ENCODE measurements at places on chromosomes 6 and 20.

GRCh38 chr6:83359638-83360037 lies 71.2 kb downstream of the ME1 start:
- no peak for DNase-seq

DNA sequence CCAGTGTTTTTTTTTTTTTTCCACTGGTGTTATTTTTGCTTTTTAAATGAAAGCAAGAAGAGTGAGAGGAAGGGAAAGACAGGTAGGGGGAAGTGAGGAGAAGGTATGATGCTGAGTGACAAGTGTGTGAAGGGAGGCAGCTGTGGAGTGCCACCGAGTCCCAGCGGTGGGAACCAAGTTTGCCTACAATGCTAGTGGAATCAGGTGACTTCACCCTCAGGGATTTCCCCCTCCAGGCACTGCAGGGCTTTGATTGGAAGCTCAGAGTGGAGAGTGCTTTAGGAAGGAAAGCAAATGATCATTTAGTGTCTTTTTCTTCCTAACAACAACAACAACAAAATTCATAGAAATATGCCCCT lies 120.5 kb upstream of the ENPP5 start:
- no peak for DNase-seq

DNA sequence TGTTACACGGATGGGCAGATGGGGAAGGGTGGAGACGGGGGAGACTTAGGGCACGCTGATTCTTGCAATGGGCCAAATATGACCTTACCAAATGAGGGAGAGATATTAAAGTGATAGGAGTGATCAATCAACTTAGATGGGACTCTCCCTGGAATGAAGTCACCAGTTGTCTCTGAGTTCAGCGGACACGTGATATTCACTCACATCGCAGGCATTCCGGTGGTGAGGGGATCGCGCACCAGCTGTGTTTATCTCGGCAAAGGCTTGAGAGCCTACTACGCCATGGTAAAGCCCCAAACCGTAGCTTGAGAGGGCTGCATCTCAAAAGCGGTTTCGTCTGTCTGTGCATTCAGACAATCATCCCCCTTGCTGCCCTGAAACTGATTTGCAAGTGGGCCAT lies 5.5 kb downstream of the BMP7 start:
- no peak for DNase-seq

DNA sequence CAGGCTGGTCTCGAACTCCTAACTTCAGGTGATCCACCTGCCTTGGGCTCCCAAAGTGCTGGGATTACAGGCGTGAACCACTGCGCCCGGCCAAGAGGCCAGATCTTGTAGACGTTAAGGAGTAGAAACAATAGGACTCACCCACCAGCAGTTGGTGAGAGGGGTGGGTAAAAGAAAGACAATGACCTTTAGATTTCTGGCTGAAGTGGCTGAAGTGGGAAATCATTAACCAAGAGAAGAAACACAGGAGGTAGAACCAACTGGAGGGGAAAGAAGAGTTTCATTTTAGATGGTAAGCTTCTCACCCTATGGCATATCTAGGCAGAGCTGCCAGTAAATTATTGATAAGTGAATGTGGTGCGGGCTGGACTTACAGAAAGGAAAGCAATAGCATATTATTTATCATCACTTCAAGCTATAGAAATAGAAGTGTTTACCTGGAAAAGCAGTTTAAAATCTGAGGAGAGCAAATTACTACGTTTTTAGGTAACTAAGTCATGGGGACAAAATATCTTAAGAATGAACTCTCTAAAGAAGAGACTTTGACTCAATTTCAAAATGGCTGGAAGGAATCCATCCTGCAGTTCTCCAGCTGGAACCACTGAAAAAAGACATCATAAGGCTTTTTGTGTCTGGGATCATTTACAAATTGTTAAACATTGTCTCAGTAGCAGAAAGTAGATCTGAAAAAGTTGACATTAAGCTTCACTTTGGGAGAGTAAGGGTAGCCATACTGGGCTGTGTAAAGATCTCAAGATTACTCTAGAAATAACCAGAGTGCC lies 109.6 kb downstream of the ALDH8A1 start:
- DNase-seq: no peak

DNA sequence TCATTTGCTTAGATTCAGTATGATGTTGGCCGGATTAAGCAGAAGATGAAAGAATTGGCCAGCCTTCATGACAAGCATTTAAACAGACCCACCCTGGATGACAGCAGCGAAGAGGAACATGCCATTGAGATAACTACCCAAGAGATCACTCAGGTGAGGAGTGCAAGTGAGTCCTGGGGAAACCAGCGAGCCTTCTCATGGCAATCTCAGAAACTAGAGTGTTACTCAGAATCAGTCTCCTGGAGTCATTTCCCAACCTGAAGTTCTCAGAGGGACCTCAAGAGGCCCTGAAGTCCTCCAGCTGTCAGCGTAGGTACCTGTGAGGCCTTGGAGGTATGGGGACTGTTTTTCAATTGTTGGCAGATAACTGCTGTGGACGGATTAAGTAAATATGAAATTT lies 16.9 kb downstream of the STX16 start:
- no peak for DNase-seq

- DNase-seq: peak; percentile 28
Observed at GRCh38 chr6:16168858-16169257, 40.0 kb downstream of the MYLIP start.

- DNase-seq: no peak
Observed at GRCh38 chr6:135461208-135461607, 36.3 kb downstream of the AHI1 start.

GRCh38 chr6:34067814-34068213 lies 78.1 kb downstream of the GRM4 start:
- no peak for DNase-seq

- no peak for DNase-seq
Observed at GRCh38 chr6:56024931-56025330, 149.5 kb upstream of the BMP5 start.

GRCh38 chr20:32140603-32141002 lies 31.1 kb downstream of the TM9SF4 start:
- DNase-seq: no peak

GRCh38 chr20:29689411-29690225 lies 1567.8 kb upstream of the DEFB115 start:
- no peak for DNase-seq

GRCh38 chr6:15730442-15730841 lies 67.6 kb upstream of the DTNBP1 start:
- no peak for DNase-seq

DNA sequence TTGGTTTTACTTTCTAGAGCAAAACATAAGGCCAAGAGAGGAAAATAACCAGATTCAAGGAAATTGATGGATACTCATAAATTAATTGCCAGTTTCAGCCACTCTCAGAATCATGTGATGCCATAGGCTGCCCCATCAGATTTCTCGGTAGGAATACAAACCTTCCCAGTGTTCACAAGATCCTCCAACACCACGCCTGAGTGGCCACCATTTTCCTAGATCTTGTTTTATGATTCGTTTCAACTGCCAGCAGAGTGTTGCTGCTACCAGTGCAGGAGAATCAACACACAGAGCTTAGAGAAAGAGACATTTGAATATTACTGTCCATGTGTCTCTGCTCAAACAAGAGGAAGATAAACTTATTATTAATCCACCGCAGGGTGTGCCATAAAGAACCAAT lies 434.2 kb upstream of the CDH4 start:
- no peak for DNase-seq

GRCh38 chr6:15263780-15264374 lies 18.0 kb downstream of the JARID2 start:
- DNase-seq: no peak

- DNase-seq: no peak
Observed at GRCh38 chr6:162069995-162070394, 657.6 kb downstream of the PRKN start.

GRCh38 chr6:30171677-30172471 lies 8.5 kb downstream of the TRIM15 start:
- DNase-seq: no peak

GRCh38 chr20:4563534-4563933 lies 158.2 kb upstream of the PRND start:
- DNase-seq: no peak

- DNase-seq: no peak
Observed at GRCh38 chr6:147793871-147794643, 285.6 kb downstream of the SAMD5 start.

DNA sequence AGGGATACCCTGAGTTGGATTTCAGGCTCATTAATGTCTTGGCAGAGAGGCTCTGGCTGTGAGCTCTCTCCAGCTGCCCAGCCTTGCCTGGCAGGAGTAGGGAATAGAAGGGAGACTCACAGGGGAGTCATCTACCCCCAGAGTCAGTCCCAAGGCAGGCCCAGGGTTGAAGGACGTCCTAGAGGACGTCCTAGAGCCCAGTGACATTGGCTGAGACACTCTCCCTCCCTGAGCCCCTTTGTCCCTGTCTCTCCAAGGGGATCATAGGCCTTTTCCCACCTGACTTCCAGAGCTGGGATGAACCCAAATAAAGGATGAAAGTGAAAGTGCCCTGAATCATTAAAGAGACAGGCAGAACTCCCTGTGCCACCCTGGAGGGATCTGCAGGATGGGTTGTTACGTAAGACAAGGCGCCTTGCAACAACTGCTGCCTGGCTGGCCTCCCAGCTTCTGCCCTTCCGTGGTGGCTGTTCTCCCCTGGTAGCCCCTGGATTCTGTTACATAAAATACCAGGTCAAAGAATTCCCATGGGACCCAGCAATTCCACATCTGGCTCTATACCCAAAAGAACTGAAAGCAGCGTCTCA lies 53.6 kb upstream of the SIRPA start:
- no peak for DNase-seq

DNA sequence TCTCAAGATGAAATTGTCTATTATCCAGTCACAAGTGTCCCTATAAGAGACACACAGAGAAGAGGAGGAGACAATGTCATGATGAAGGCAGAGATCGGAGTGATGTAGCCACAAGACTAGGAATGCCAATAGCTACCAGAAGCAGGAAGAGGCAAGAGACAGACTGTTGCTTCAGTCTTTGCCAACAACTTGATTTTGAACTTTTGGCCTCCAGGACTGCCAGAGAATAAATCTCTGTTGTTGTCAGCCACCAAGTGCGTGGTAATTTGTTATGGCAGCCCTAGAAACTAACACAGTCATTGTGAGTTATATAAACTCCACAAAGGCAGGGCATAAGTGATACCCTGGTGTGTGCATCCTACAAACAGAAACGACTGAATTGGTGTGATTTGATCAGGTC lies 517.0 kb downstream of the BTBD3 start:
- DNase-seq: no peak

GRCh38 chr6:21246075-21246474 lies 347.5 kb upstream of the SOX4 start:
- DNase-seq: no peak

DNA sequence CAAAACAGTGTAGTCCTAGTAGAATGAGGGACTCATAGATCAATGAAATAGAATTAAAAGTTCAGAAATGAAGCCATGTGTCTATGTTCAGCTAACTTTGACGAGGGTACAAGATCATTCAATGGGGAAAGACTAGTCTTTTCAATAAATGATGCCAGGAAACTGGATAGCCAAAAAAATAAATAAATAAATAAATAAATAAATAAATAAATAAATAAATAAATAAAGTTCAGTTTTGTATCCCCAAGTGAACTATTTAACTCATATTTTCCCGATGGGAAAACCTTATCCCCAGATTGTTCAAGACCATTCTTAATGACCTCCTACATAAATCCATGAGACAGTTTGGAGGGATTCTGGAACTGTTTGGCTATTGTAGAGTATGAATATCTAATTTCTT lies 277.1 kb upstream of the EYS start:
- no peak for DNase-seq

GRCh38 chr20:32664678-32665159 lies 9.0 kb downstream of the C20orf203 start:
- no peak for DNase-seq

DNA sequence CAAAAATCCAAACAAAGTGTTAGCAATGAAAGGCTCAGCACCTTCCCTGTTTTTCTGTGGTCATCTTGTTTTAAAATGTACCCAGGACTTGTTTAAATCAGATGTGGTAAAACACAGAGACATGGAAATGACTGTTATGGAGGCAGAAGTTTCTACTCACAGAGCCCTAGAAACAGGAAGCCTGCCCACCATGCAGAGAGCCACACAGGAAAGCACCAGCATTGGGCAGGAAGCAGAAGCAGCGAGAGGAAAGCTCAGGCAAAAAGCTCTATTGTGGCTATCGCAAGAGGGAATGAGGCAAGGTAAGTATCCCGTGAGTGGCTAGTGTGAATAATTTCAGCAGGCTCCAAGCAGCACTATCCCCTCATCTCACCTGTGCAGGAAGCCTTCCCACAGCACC lies 42.8 kb downstream of the GPR6 start:
- peak; percentile 87 for DNase-seq

DNA sequence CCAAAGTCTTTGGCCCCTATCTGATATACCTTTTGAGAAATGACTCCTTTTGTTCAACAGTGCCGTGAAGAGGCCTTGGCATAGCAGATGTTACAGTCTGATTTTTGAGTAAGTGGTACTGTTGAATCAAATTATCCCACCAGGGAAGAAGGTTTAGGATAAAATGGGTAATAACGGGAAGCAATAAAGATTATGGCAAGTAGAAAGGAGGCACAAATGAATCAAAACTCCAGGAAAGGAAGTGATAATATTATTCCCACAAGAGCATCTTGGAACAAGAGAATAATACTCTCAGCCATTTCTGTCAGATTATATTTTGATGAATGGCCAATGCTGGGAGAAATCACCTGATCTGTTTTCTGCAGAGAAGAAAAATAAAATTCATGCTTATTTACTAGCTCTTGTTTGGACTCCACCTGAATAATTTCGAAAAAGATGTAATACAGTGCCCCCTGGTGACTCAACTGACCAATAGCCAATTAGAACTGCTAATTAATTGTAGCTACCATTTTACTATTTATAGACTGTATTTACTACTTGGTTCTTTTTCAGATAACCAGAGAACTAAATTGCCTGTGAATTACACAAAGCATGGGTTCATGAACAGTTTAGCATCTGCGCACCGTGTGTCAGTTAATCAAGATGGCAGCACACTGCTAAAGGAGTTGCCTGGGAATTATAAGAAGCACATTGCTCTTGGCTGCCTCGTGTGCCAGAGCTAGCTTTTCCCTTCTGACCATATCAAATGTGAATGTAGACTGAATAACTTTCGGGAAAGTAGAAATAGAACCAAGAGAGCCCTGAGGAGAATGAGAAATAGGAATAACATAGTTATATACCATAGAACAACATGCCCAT lies 78.5 kb upstream of the TRDN start:
- no peak for DNase-seq

GRCh38 chr6:122075084-122075838 lies 324.2 kb upstream of the HSF2 start:
- DNase-seq: no peak

- DNase-seq: peak; percentile 95
Observed at GRCh38 chr6:6711832-6712448, 123.4 kb downstream of the LY86 start.

DNA sequence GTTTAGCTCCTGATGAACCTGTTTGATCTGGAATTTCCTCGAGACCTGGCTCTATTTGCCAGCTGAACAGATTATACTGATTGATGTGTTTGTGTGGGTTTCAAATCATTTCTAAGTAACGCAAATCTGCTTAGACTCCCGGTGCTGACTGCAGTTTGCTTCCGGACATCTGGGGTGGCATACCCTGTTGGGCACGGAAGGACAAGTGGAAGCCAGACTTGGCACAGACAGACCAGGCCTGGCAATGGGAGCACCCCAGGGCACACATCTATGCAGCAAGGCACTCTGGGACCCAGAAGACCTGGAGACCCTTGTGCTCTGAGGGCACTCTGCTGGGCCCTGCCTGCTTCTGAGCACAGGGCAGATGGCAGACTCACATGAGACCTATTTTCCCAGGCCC lies 433.7 kb upstream of the CHD6 start:
- DNase-seq: no peak

- no peak for DNase-seq
Observed at GRCh38 chr6:135066397-135066796, 11.8 kb upstream of the HBS1L start.

All from GDM1 (cell line).